ENCODE measurements at places on chromosomes 13 and 19.
A peak's percentile ranks its signal among the peaks of the same experiment; 100 is the strongest.

- no peak for DNase-seq
Measured at GRCh38 chr13:74732736-74733385, 598.7 kb upstream of the KLF12 start.

- no peak for DNase-seq
Measured at GRCh38 chr13:37450276-37450675, 148.3 kb downstream of the POSTN start.

DNA sequence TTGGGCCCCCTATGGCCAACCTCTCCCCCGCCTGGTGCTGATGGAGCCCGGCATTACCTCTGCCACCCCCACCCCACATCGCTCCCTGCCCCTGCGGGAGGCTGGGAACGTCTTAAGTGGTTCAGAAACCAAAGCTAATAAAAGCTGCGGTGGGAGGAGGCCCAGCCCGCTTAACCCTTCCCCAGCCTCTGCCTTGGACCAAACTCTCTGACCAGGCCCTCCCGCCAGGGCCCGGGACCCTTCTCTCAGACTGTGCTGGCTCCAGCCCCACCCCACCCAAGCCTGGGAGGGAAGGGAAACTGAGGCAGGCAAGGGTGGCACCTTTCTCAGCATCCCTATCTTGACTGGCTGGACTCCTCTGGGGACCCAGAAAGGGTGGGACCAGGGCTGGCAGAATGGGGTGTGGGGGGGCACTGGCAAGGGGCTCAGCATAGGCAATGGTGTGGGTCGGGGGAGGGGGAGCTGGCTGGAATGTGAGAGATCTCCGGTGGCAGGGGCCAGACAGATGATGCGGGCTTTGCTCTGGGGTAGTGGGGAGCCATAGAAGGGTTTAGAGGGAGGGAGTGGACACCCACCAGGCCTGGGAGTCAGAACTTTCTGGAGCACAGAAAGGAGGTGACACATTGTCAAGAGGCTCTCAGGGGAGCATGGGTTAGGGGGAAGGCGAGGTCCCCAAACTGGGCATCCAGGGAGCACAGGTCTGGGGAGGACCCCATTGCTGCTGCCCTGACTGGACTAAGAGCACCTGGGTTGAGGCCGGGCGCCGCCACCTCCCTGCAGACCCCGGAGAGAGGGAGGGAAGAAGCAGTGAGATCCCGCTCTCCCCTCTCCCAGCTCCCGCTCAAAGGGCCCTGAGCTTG is 21.9 kb downstream of the SMIM24 start:
- no peak for DNase-seq

GRCh38 chr19:12956446-12957388 is at the start of gene GADD45GIP1:
TSS of gene GADD45GIP1 (minus strand) at chr19:12957223. CDS start at chr19:12957212, 11 bp downstream.
- DNase-seq: peak; percentile 86

- DNase-seq: no peak
Measured at GRCh38 chr19:54302257-54302656, 10.7 kb downstream of the LILRA5 start.

GRCh38 chr19:31826325-31826724 is 477.1 kb upstream of the TSHZ3 start:
- no peak for DNase-seq

- no peak for DNase-seq
Measured at GRCh38 chr13:48624858-48625257, 28.9 kb upstream of the CYSLTR2 start.

- no peak for DNase-seq
Measured at GRCh38 chr13:26221399-26221720, 754 bp downstream of the RNF6 start.

DNA sequence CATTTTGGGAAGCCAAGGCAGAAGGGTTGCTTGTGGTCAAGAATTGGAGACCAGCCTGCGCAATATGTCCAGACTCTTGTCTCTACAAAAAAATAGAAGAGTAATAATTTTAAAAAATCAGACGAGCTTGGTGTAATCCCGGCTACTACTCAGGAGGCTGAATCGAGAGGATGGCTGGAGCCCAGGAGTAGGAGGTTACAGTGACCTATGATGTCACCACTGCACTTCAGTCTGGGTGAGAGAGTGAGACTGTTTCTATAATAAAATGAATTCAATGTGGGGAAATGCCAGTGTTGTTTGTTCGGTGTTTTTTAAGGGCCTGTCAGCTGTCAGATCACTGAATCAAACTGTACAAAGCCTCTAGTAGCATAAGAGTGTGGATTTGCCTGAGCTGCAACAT is 1.2 kb upstream of the FBXL3 start:
- DNase-seq: no peak

- no peak for DNase-seq
Measured at GRCh38 chr13:40528881-40529280, 137.6 kb downstream of the FOXO1 start.

GRCh38 chr13:114076329-114077090 is 55.9 kb downstream of the RASA3 start:
- no peak for DNase-seq

GRCh38 chr13:114104655-114105520 is 27.5 kb downstream of the RASA3 start:
- no peak for DNase-seq

- no peak for DNase-seq
Measured at GRCh38 chr13:99083981-99084380, 106.1 kb upstream of the DOCK9 start.

- DNase-seq: no peak
Measured at GRCh38 chr13:106593132-106593531, 25.2 kb upstream of the ARGLU1 start.

DNA sequence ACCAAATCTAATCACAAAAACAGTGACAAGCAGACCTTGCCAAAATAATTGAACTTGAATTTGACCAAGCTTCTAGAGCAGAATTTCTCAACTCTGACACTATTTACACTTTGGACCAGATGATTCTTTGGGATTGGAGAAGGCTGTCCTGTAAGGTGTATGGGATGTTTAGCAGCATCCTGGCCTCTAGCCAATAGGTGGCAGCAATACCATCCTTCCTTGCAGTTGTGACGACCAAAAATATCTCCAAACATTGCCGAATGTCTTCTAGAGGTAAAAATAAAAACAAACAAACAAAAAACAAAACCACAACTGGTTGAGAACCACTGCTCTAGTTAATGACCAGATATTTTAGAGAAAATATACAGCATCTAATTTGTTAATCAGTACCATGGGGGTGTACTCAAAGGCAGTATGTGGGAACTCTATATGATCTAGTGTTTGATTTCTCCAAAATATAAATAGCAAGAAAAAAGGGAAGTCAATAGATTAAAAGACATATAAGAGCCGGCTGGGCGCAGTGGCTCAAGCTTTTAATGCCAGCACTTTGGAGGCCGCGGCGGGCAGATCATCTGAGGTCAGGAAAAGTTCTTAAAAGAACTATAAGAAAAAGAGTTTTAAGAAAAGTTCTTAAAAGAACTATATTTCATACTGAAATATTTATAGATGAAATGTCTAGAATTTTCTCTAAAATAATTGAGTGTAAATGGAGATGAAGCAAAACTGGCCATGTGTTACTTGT is 60.9 kb upstream of the ZNF527 start:
- DNase-seq: peak; percentile 10

- DNase-seq: no peak
Measured at GRCh38 chr19:8611391-8611876, 919 bp upstream of the ADAMTS10 start.

DNA sequence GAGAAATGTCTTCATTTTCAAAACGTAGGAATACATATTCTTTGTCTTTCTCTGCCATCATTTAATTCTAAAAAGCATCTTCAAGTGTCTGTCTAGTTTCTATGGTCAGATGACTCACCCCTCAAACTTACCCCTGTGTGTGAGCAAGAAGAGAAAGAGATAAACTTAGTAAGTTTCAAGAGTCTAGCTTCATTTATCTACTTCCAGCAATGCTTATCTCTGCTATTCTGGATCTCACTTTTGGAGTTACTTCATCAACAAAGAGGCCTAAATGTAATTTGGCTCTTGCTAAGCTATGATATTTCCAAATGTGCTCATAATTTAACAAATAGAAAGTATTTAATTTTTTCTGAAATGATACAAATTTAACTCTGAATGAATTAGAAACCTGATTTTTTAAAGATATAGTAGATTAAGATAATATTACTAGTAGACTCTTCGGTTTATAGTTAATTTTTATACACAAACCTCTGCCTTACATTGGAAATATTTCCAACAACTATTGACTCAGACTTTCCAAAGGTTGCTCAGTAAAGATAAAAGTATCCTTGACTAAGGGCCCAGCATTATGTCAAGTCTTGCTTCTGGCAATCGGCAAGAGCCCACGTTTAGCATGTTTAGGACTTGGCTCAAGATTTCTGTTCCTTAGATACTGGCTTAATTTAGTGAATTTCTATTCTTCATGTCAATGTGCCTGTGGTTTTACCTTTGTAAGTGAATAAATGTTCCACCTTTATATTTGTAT is 1511.0 kb upstream of the SLC10A2 start:
- DNase-seq: no peak

DNA sequence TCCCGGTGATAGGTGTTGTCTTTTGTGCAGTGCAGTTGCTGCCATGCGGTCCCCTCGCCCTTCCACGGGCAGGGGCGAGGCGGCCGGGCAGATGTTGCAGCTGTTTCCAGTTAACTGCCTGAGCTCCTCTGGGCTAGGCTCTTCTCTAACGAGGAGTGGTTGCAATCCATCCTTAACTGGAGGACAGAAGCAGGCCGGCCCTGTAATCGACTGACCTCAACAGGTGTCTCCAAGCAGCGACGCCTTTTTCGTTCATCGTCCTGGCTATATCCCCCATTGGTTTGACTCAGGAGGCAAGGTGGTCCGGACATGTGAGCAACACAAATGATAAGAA is 1.9 kb upstream of the TSC22D1 start:
- DNase-seq: no peak

DNA sequence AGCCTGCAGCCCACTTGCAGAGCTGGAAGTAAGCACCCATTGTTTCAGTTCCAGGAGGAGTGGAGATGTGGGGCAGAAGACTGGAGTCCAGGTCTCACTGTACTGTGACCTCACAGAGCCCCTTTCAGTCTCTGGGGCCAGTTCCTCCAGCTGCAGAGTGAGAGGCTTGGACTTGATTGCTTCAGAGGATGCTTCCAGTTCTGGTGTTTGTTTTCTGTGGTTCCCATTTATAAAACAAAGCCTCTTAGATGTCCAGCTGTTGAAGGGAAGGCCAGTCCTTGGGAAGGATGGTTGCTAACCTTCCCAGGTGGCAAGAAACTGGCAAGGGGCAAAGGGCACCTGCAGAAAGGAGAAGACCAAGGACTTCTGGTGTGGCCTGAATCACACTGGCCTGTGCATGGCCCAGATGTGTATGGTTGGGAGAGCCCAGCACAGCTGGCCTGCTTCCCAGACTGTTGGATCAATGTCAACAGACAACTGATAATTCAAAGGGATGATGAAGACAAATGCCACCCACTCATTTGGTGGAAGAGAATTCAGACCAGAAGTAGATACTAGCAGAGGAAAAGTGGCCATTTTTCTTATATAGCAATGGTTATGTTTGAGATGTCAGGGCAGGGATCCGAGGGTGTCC is 218.5 kb downstream of the ZNF536 start:
- DNase-seq: no peak

GRCh38 chr19:709196-709964 is 645 bp downstream of the PALM start:
- no peak for DNase-seq

GRCh38 chr13:99228737-99229691 is 28.4 kb downstream of the UBAC2 start:
- DNase-seq: no peak

DNA sequence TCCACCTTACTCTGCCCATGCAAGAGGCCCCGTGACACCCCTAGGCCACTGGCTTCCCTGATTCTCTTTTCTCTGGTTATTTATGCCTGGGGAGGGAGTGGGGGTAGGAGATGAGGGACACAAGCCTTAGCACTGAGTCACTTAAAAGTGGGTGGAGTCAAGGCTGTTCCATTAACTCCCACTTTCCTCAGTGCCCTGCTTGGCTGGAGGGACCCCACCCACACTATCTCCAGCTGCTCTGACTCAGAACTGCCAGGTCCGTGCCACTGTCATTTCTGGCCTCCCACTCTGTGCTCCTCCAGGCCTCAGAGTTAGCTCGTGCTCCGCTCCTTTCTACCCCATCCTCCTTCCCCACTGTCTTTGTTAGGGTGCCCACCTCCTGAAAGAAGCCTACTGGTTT is 113.4 kb upstream of the UQCRFS1 start:
- no peak for DNase-seq

DNA sequence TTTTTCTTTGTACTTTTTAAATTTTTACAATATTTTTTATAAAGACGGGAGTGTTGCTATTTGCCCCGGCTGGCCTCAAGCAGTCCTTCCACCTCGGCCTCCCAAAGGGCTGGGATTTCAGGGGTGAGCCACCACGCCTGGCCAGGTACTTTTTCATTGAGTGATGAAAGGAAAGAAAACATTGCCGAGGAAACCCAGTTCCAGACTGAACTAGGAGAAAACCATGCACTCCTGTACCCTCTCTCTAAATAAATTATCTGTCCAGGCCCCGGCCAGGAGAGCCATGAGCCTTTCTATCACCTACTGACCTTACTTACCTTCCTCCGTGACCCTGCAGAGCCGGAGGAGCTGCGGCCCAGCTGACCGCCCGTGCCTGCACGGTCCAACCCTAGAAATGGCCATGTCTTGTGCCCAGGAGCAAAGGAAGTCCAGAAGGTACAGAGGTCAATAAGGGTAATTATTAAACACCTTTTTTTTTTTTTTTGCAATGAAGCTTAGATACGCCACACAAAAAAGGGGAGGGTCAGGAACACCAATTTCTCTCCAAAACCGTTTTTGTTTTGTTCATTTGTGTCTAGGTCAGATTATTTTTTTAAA is at the start of gene SLC7A9:
Gene SLC7A9 (minus strand): TSS at position 399 of the 597 bp plus-strand sequence. CDS start 1,233 bp downstream, outside the sequence.
- no peak for DNase-seq

DNA sequence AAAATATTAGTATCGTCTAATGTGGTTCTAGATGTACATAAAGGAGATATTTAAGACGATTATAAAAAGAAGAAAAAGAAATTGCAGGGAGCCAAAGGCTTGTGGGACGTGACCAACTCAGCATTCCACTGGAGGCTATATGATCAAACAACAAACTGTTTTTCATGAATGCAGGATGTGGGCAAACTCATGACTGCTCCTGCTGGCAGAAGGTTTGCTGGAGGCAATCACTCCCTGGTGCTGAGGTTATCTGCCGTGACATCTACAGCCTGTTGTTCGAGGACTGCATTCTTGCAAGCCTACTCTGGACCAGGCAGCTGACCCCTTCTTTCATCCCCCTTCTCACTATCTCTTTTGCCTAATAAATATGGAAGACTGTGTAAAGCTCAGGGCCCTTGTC is 518.1 kb downstream of the UQCRFS1 start:
- DNase-seq: no peak

- no peak for DNase-seq
Measured at GRCh38 chr19:44848036-44848811, 2.1 kb downstream of the NECTIN2 start.

- no peak for DNase-seq
Measured at GRCh38 chr13:39095500-39095899, 57.2 kb downstream of the NHLRC3 start.

- DNase-seq: no peak
Measured at GRCh38 chr19:47507924-47508553, 6.8 kb downstream of the NAPA start.
